ENCODE measurements at places on chromosomes 5 and 9.

DNA sequence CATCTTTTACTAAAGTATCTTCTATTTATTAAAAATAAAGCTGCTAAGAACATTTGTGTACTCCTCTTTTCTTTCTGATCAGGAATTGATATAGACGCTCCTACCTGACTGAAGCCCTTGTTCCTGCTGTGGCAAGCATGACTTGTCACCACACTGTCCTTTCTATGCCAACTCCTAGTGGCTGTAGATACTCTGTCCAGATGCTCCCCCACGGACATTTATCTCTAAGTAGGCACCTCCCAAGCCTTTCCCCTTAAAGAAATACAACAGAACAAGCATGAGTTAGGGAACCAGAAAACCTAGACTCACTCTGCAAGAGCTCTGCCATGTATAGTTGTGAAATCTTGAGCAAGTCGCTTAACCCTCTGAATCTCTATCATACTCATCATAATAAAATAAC lies 53.2 kb downstream of the FAM114A2 start:
- DNase-seq: no peak

- DNase-seq: no peak
Measured at GRCh38 chr9:96163161-96163560, 138.8 kb downstream of the HSD17B3 start.

- DNase-seq: no peak
Measured at GRCh38 chr5:89117124-89117644, 234.2 kb upstream of the MEF2C start.

- DNase-seq: no peak
Measured at GRCh38 chr5:36060420-36060887, 6.2 kb downstream of the UGT3A2 start.

- DNase-seq: no peak
Measured at GRCh38 chr9:127792417-127793031, 6.7 kb downstream of the CDK9 start.

DNA sequence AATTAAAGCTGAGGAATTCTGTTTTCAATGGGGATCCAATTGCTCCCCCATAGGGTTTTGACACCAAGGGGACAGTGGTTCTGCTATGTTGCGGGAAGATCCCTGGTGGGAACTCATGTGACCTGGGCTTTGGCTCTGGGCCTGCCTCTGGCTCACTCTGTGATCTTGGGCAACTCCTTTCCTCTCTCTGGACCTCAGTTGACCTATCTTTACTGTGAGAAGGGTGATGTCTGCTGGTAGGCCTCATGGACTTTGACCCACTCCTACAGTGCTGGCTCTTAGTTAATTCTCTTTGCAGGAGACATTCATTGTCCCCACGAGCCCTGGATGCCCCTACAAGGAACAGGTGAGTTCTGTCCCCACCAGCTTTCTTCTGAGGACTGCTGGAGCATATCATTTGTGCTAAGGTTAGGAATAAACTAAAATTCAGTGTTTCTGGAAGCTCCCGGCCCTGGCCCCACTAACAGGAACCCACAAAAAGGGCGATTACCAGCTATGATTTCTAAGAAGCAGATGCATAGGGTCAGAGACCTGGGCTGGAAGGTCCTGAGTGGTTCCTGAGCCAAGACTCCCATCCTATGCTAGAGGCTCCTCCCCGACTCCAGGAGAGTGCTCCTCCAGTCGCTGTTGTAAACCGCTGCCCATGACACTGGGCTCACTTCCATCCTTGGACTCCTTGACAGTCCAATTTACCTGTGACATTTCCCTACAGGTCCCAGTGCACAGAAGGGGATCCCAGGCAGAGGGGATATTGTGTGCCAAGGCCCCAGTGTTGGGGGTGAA lies 218.3 kb downstream of the PAX5 start:
- no peak for DNase-seq

DNA sequence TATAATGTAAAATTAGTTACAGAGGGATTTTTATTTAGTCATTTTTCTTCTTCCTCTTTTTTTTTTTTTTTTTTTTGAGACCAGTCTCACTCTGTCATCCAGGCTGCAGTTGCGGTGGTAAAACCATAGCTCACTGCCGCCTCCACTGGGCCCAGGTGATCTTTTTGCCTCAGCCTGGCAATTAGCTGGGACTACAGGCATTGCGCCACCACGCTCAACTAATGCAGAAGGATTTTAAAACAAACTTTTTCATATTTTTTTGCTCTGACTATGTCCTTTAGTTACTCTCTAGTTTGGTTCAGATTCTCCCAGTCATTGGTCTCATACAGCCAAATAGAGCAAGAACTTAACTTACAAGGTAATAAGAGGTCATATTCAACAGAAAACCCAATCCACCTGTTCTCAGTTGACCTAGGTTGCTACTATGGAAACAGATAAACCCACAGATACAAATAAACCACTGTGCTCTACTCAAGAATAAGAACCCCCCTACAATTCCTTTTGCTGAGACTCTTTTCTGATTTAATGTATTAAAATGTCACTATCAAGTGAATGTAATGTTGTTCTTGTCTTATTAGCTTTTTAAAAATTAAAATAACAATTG lies 50.1 kb upstream of the TTC39B start:
- no peak for DNase-seq

- DNase-seq: no peak
Measured at GRCh38 chr5:10573487-10574145, 9.7 kb downstream of the ANKRD33B start.

DNA sequence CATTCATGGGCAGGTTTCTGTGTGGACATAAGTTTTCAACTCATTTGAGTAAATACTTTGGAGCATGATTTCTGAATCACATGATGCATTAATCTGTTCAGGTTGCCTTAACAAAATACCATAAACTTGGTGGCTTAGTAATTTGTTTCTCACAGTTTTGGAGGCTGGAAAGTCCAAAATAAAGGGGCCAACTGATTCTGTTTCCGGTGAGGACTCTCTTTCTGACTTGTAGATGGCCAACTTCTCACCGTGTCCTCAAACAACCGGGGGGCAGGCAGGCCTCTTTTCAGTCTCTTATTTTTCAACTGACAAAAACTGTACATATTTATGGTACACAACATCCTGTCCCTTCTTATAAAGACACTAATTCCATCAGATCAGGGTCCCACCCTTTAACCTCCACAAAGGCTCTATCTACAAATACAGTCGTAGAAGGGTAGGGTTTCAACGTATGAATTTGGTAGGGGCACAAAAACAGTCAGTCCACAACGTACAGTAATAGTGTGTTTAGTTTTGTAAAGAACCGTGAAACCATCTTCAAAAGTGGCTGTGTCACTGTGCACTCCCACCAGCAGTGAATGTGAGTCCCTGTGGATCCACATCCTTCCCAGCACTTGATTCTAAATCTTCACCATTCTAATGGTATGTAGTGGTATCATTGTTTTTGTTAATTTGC lies 37.2 kb downstream of the MLLT3 start:
- DNase-seq: no peak

DNA sequence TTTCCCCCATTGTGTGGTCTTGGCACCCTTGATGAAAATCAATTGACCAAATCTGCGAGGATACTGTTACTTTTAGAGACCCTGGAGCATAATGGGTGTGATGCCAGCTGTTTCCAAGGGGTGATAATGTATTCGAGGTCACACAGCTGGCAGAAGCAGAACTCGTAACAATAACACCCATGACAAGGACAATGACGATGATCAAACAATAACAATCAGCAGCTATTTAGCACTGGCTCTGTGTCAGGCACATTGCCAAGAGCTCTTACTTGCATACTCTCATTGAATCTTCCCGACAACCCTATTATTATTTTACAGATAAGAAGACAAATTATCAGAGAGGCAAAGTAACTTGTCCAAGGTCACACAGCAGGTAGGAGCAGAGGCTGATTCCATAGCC lies 223.7 kb upstream of the MSX2 start:
- no peak for DNase-seq

GRCh38 chr5:160233215-160233614 lies 3.9 kb downstream of the FABP6 start:
- DNase-seq: no peak

- DNase-seq: no peak
Measured at GRCh38 chr5:106481374-106481773, 1189.4 kb downstream of the EFNA5 start.

DNA sequence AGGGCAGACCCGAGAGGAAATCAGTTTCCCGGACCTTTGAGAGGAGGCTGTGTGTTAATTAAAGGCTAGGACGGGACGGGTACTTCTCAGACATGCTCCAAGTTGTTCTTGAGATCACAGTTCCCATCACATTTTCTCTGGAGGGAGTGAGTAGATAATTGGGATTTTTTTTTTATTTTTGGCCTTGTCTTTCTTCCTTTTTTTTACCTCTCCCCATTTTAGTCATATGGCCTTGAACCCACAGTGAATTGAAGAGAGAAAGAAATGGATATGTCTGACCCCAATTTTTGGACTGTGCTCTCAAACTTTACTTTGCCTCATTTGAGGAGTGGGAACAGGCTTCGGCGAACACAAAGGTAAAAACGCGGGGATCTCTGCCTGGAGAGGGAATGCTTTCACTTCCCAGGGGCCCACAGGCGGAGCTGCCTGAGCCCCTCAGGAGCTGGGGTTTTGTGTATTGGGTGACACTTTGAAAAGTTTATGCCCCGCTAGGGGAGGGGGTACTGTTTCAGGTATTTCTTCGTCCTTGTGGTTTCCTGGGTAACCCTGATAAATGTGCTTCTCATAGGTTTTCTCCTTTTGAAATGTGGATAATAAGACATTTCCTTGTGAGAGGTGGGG lies 191.8 kb downstream of the CD180 start:
- no peak for DNase-seq

DNA sequence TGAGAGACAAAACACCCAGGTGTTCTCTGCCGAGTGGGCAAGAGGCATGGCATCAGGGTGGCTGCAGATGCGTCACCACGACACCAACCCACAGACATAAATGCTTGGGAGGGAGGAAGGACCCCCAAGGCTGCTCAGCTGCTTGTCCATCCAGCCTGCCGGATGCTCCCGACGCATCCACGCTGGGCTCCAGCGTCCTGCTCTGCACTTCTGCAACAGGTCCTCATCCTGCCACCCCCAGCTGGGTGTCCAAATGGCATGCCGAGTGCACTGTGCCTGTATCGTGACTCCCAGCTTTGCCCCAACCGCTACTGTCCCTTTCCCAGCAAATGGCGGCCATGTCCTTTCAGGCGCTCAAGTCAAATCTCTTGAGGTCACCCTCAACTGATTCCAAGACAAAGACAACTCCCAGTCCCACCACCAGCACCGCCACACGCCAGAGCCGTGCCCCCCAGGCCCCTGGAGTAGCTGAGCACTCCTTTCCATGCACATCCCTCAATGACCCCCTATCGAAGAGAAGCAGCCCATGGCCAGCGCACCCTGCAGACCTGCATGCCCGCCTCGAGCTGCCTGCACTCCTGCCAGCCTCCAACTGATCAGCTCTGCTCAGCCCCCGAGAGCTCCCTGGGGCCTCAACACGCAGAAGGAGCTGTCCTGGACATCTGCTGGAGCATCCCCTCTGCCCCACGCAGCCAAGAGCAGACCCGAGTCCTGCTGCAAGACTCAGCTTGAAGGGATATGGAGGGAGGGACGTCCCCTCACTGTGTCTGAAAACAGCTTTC lies 116.7 kb downstream of the ROR2 start:
- no peak for DNase-seq

DNA sequence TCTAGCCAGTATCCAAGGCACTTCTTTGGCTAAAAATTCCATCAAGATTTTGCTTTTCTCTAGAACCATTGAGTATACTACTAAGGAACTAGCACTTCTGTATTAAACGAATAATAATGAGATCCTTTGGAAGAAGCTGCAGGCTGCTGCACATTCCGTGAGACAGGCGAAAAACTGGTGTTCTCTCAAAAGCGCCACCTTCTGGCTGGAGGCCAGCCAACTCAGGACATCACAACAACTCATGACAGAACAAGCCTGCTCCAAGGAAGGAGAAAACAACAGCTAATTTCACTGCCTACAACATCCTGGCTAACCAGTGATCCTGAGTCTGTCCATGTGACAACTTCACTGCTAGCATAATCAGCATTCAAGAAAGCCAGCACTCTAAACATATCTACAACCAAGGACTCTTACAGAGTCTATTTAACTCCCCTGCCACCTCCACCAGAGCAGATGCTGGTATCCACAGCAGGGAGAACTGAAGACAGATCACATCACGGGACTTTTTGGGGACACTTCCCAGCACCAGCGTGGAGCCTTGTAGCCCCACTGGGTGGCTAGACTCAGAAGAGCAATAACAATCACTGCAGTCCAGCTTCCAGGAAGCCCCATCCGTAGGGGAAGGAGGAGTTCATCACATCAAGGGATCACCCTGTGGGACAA lies 150.5 kb downstream of the YTHDC2 start:
- DNase-seq: no peak

GRCh38 chr5:19319252-19319651 lies 668.7 kb downstream of the CDH18 start:
- DNase-seq: no peak

GRCh38 chr5:160315968-160316367 lies 3.6 kb upstream of the CCNJL start:
- no peak for DNase-seq

DNA sequence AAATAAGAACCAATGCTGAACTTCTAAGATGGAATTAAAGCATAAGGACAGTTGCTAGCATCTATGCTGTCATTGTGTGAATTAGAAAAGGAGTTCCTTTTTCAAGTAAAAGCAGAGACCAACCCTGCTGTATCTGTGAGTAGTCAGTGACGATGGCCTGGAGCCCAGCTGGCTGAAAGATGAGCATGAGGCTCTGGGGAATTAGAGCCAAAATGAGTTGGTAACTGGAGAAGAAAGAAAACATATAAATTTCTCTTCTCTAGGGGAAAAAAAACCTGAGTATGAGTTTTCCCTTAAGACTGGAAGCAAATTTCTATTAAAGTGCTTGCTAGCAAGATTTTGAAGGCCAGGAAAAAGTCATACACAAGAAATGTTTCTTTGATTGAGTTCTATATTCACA lies 1.6 kb upstream of the SPZ1 start:
- no peak for DNase-seq

GRCh38 chr5:179820483-179821297 lies at the start of gene SQSTM1:
SQSTM1 (plus strand) TSS chr5:179820905; CDS start chr5:179820937, 32 bp downstream.
- DNase-seq: peak; percentile 87

DNA sequence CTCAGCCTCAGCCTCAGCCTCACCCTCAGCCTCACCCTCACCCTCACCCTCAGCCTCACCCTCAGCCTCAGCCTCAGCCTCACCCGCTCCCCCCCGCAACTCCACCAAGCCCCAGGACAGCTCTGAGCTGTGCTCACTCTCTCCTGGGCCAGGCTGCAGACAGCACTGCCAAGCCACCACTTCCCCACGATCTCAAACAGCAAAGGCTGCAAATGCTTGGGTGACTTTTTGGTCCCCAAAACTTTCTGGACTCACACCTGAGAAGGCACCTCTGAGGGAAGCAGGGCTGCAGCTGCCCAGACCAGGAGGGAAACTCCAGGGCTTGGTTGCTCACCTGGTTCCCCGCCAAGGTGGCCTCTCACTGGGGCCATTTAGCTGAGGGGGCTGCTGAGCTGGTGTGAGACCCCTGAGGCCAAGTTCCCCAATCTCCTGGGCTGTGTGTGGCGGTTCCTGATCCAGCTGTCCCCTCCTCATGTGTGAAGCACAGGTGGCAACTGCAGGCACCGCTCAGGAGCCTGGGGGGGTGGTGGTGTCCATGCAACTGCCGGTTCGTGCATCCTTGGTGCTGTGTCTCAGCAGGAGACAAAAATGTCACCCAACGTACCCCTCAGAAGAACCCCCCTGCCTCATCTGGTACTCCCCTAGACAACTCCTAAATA lies 17.8 kb downstream of the MRPL36 start:
- DNase-seq: no peak

- no peak for DNase-seq
Measured at GRCh38 chr9:110918316-110919049, 119.8 kb downstream of the LPAR1 start.

GRCh38 chr9:113219969-113220368 lies 1.1 kb downstream of the FKBP15 start:
- DNase-seq: no peak

Measured in nucleus accumbens (tissue), 56 donors.